ENCODE measurements at places on chromosomes 6 and 20.

DNA sequence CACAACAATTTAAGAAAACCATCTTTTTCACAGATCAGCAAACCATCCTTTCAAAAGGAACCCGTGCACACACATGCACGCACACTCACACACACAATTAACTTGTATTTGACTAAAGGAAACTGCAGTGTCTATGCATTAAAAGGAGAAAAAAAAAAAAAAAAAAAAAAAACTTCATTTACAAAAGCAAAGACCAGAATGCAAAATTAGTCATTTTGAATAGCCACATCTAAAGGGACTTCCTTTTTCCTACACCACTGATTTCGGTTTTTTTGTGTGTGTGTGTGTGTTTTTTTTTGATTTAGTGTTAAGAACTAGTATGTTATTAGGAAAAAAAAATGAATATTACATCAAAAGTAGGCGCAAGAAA, 6.3 kb downstream of the ZMYND8 start:
- peak; percentile 35 for DNase-seq

GRCh38 chr20:59105581-59105980, 58.0 kb upstream of the ZNF831 start:
- no peak for DNase-seq

GRCh38 chr20:33407796-33408195, 6.5 kb upstream of the CDK5RAP1 start:
- DNase-seq: no peak

GRCh38 chr6:41596096-41596685, 42.1 kb upstream of the MDFI start:
- no peak for DNase-seq

DNA sequence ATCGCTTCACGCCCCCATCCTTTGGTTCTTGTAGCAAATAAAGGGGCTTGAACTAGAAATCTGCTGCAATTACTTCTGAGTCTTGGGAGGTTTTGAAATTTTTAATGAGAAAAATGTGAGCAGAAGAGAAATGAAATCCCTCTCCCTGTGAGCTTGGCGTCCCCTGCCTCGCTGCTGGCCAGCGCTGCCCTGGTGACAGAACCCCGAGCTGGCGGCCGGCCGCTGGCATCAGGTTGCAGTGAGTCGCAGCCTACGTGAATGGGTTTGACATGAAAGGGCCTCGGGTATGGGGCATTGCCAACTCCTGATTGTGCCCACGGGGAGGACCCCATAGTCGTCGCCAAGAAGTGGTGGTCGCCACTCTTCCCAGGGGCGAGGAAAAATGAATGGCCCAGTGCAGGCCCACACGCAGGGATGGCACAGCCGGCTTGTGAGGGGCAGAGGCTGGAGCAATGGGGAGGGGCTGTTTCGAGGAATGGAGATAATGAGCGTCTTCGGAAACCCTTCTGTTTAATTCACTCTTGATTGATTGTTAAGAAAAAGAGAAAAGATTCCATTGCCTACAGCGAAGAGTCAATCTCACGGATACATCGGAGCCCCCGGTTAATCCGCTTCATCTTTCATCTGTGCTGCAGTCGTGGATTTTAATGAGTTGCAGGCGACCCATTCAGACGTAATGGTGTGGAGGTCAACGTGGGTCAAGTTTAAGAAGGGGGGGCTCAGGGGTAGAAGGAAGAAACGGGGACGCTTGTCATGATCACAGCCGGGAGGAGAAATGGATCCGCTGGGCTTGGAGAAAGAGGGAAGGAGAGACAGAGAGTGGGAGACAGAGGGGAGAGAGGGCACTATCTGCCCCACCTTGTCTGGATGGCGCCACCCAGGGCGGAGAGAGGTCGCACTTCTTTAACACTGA, 380.1 kb downstream of the THBS2 start:
- DNase-seq: no peak

GRCh38 chr20:1509237-1509636, 18.0 kb upstream of the SIRPB2 start:
- DNase-seq: no peak

DNA sequence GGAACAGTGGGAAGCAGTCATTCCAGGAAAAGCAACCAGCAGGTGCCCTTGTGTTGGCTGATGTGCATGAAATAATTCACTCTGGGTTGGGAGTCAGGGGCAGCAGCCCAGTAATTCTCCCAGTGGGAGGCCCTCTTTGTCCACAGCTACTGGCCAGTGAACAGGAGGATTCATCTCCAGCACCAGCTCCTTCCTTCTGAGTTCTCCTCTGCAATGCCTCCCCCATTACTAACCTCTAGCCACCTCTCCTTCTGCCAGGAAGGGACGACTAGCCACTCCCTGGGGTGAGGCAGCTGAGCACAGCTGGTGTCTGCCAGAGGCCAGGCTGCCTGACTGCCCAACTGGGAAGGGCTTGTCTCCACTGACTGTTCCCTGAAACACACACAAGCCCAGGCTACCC, 12.5 kb upstream of the R3HDML start:
- DNase-seq: no peak

GRCh38 chr6:33692078-33692759, 19.3 kb downstream of the UQCC2 start:
- DNase-seq: no peak

DNA sequence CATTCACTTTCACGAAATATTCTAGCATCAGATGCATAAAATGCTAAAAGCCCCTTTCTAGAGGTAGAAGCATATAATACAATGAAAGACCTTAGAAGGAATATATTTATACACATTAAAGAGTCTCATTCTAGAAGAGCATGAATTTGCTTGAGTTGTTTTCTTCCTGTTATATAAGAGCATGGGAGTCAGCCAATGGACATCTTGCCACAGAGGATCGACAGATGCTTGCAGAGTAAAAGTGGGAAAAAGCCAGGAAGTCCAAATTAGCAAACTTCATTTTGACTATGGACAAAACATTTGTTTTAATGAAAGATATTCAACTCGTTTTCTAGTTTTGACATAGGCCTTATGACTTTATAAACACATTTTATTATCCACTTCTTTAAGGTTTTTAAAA, 44.2 kb upstream of the RIPPLY2 start:
- no peak for DNase-seq

- no peak for DNase-seq
These were observed 80.9 kb upstream of the AFDN start for GRCh38 chr6:167745670-167746389.

DNA sequence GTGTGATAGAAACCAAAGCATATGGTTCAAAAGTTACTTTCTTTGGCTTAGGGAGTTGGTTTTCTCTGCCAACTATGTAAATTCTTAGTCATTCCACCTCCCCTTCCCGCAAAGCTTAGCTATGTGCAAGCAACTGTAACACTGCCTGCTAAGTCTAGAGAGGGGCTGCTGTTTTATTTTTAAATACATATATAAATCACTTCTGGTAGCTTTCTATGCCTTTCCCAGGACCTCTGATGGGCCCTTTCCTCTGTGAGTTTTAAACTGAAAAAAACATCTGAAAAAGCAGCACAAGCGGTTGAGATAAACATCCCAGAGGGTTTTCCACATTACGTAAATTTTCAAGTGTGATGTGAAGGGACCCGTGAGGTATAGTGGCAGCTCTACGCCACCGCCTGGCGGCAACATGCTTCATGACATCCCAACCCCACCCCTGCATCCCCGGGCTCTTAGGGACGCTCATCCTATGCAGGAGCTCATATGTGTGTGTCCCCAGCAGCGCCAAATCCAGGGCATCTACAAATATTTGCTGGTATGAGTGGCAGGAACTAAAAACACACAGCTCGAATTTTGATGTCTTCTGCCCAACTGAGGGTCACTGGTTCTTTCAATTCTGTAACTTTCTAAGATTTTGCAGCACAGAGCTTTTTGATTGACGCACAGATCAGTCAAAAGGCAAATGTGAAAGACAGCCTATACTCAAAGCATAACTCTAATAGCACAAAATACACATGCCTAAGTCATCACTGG, 12.7 kb downstream of the SAYSD1 start:
- no peak for DNase-seq

- no peak for DNase-seq
These were observed 126.4 kb downstream of the CCDC170 start for GRCh38 chr6:151620179-151620578.

GRCh38 chr6:16704401-16705045, 56.7 kb downstream of the ATXN1 start:
- no peak for DNase-seq

- DNase-seq: no peak
These were observed 225.3 kb upstream of the CST7 start for GRCh38 chr20:24723647-24724352.

DNA sequence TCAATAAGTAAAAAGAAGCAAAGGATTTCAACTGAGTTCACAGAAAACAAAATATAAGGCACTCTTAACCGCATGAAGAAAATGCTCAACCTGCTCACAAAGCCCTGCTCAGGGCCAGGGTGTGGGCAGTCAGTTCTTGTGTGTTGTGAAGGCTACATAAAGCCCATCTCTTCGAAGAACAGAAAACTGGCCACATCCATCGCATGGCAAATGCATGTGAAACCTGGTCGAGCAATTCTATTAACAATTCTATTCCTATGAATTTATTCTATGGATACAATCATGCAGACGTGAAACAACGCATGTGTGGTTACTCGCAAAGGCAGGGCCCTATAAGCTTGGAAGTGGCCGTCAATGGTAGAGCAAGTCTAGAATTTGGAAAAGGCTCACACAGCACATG, 110.5 kb downstream of the PSMB1 start:
- no peak for DNase-seq

GRCh38 chr20:37178839-37179682, at the start of the genes MROH8 and RPN2:
Gene MROH8 (minus strand): TSS chr20:37179548.
Gene RPN2 (plus strand): TSS chr20:37179330. CDS start chr20:37179357, 27 bp downstream.
- DNase-seq: peak; percentile 98

DNA sequence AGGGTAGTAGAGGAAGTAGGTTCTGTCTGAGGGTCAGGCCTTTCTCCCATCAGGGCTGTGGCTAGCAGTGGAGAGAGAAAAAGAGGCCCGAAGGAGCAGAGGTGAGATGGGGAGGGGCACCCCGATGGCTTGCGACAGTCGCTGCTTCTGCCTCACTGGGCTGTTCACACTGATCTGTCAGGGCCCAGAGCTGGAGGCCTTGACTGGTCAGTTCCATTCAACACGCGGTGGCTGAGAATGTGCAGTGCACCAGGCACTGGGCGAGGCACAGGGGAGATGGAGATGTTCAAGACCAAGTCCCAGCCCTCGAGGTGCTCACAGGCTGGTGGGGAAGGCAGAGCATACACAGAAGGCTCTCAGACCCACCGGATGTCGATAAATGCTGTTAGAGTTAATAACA, 21.4 kb downstream of the SLC12A5 start:
- no peak for DNase-seq

DNA sequence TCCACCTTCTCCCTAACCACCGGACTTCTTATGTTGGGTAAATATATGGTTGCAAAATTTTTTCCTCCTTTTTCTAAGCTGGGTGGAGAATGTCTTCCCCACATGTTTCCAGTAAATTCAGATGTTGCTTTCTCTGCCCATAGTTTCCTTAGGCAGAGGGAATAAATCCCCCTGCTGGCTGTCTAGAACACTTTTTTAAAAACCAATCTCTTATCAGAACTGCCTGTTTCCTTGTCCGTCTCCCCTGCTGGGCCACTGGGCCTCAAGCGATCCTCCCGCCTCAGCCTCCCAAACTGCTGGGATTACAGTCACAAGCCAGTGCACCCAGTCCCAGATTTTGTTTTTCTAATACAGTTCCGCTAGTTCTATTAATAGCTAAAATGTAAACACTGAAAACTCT, 9.9 kb upstream of the WFDC2 start:
- DNase-seq: no peak
